NCI-H1436 treated with DMSO at 0.1 percent for 48 hours (cell line): ENCODE measurements at places on chromosomes 7 and 10.

- no peak for DNase-seq
These were observed 9.8 kb upstream of the MAFK start for GRCh38 chr7:1520539-1521234.

DNA sequence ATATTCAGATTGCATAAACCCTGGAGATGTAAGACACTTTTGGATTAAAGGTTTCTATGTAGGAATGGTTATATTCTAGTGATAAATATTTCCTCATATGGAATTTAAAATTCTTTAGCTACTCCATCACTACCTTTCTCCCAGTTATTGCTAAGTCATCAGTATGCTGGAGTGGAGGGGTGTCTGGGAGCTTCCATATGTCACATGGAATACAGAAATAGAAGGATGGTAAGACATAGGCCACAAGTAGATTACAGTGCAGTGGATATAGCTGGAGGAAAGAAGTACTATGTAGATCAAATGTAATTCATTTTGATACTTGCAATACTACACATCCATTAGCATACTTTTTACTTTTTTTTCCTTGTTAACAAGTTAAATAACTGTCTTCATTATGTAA, 428.4 kb downstream of the ARL4A start:
- no peak for DNase-seq

DNA sequence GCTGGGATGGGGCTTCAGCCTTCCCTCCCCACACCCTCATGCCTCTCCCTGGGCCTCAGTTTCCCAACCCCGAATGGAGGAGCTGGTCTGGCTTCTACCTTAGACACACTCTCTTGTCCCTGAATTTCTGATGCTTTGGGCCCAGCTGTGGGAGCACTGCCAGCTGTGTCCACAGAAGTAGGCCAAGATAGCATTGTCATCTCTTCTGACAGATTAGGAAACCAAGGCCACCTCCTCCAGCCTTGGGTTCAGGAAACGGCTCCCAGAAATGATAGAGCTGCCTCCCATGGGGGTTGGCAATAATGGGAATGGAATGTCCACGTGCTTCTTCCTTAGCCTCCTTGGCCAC, 1.3 kb downstream of the PPIF start:
- no peak for DNase-seq

DNA sequence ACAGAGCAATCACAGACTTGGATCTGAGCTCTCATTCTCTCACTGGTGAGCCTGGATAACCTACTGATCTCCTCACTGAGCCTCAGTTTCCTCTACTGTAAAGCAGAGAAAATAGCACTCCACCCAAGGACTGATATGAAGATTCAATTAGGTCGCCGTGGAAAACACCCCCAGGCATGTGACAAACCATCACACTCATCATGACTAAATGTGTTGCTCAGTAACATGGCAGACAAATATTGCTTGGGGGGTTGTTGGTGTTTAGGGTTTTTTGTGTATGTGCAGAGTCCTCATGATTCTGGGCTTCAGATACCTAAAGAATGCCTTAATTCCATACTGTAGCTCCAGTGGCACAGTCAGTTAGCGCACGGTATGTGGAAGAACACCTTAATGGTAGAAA, 122.1 kb upstream of the TCF7L2 start:
- DNase-seq = no peak

DNA sequence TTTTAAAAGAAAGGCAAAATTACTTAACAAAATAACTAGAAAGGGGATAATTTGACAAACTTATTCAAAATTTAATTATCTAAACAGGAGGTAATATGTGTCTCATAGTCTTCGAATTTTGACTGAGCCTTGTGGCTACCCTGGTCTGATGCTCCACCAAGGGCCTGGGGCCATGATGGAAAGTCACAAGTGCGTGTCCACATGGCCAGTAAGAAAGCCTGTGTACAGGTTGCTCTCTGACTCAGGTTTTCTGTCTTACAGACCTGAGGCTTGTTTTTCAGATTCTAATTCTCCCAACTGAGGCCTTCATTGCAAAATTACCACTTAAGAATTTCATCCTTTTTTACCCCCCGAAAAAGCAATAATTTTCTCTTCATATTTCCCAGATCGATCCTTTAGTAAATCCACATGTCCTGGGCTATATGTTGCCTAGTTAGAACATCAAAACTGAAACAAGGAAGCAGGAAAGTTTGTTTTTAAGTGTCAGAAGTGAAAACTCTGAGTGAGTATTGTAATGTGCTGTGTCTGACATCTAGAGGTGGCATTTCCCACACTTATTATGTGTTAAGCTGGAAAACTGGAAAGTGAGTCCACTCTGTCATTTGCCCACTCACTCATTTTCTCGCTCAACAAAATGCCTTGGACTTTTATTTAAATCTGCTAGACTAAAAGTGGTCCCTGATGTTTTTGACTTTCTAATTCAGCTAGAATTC, 10.0 kb downstream of the CYP3A43 start:
- DNase-seq = no peak
